Eye (tissue), 1 donor: ENCODE measurements at places on chromosomes 4 and X.

DNA sequence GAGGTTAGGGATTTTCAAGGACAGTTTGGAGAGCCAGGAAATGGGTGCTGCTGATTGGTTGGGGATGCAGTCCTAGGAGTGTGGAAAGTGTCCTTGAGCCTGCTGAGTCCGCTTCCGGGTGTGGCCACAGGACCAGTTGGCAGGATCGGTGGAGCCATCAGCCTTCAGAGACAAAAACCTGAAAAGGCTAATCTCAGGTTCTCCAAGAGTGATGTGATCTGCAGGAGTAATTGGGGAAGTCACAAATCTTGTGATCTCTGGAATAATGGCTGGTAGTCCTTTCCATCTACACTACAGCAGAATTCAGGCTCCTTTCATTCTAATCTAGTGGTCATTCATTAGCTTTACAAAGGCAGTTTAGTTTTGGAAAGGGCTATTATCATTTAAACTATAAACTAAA lies 55.9 kb upstream of the BMP2K start:
- no peak for DNase-seq

GRCh38 chr4:73855406-73855805 lies 2.3 kb downstream of the PF4V1 start:
- DNase-seq = no peak

- DNase-seq = no peak
Observed at GRCh38 chr4:177041356-177041755, 248.6 kb upstream of the VEGFC start.

GRCh38 chr4:3085948-3086670 lies 11.6 kb downstream of the HTT start:
- no peak for DNase-seq

GRCh38 chr4:6120361-6120760 lies 80.0 kb downstream of the JAKMIP1 start:
- no peak for DNase-seq

DNA sequence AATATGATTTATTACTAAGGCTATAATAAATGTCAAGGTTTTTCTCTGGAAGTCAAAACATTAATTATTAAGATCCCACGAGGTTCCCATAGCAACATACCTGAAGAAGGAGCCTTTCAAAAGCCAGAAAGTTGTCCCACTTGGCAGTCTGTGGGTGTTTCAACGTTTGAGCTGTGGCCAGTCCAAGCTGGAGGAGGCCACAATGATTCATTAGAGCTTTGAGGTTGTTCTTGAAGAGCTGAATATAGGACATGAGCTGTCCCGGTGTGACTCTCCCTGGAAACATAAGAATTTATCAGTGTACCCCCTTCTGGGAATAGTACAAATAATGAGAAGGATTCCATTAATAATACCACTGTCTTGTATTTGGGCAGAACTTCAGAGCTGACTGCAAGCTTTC lies 92.1 kb downstream of the SCFD2 start:
- DNase-seq = no peak
